ENCODE measurements at places on chromosomes 11 and 22. TPM values are rescaled to one million over a fixed set of nuclear protein-coding genes. Genes with fewer than 3 reads are reported as not detected.

Gene TUBA8
- total RNA-seq, result 0.67 TPM

Gene PRRG4
- total RNA-seq, result 0.58 TPM

Gene ARHGAP32
- 3.6 TPM for total RNA-seq

Gene MMP7
- 23.0 TPM for total RNA-seq

Gene OSM
- not detected for total RNA-seq

Gene GAL
- 19.3 TPM for total RNA-seq

Gene CARD16
- total RNA-seq, result not detected

Gene WNT11
- 1.3 TPM for total RNA-seq

Gene CYP2D6
- total RNA-seq, result 0.54 TPM

Gene PRODH
- total RNA-seq, result 0.28 TPM

Gene H19
- total RNA-seq, result 13.2 TPM

Gene OR52E8
- not detected for total RNA-seq

Gene SYTL2
- total RNA-seq, result 29.9 TPM

Gene CRYBA4
- total RNA-seq, result not detected

Gene SYCE3
- 0.46 TPM for total RNA-seq

Gene SLC29A2
- total RNA-seq, result 3.3 TPM

Gene FIBIN
- not detected for total RNA-seq

Gene TSPAN18
- 2.4 TPM for total RNA-seq

Gene PPP1CA
- total RNA-seq, result 296 TPM

Gene NPTXR
- total RNA-seq, result 12.2 TPM

Gene SCO2
- 3.2 TPM for total RNA-seq

Gene MMP13
- total RNA-seq, result not detected

Gene CFAP68
- total RNA-seq, result 29.9 TPM

Gene OTOG
- total RNA-seq, result not detected

Gene NELL1
- not detected for total RNA-seq

Gene GAS2
- 0.79 TPM for total RNA-seq

Gene GPR83
- 0.06 TPM for total RNA-seq

Gene CRYBB2
- total RNA-seq, result 0.23 TPM

Gene TUBGCP6
- total RNA-seq, result 11.4 TPM

Gene TRIM49
- not detected for total RNA-seq

Gene P2RX6
- 0.56 TPM for total RNA-seq

Gene LSP1
- total RNA-seq, result 1.2 TPM

Gene OR52N5
- total RNA-seq, result not detected

Gene MRGPRX4
- total RNA-seq, result not detected

Gene PTPRCAP
- total RNA-seq, result 0.34 TPM

Gene ART1
- total RNA-seq, result not detected

Gene EMID1
- 0.38 TPM for total RNA-seq

Gene KRTAP5-1
- total RNA-seq, result not detected

Gene TYR
- total RNA-seq, result not detected

Measured in A549 treated with CpdA at 1 μM for 4 hours (cell line).